NCI-H460 (cell line): ENCODE measurements at places on chromosomes 11 and 22.
A peak's percentile ranks its signal among the peaks of the same experiment; 100 is the strongest.

DNA sequence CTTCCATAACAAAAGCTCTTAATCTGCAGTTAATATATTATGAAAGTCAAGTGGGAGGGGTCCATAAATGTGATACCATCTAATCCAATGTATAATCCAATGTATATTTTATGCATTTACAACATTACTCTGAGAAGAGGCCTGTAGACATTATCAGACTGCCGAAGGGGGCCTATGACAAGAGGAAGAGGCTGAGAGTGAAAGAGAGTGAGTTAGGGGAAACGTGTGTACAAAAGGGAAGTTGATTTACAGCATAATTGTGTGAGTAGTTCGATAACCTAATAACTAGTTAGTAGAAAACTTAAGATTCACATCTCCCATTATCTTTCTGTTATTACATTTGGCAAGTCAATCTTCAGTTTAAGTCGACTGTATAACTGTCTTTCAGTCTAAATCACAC is 86.6 kb downstream of the DDX10 start:
- no peak for DNase-seq

- no peak for DNase-seq
Observed at GRCh38 chr22:31915586-31915985, 28.7 kb upstream of the YWHAH start.

DNA sequence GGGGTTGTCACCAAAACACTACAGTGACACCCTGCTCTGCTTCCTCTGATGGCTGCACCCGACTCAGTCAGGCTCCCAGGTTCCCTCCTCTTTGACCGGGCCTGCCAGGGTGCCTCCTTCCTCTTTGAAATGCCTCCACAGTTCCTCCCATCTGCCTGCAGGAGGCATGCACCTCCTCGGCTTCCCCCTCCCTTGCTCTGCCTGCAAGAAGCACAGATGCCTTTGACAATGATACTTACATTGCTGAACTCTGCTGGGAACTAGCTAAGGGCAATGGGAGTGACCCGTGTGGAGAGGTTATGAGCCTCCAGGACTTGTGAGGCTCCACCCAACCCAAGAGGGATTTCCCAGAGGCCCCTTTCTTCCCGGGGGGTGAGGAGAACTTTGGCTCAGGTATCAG is 674.1 kb downstream of the OPCML start:
- DNase-seq, result peak; percentile 14

GRCh38 chr11:119091966-119092879 is 7.5 kb downstream of the HMBS start:
- no peak for DNase-seq

GRCh38 chr11:1411301-1411700 is 21.6 kb downstream of the BRSK2 start:
- DNase-seq, result no peak
